Fibroblast of skin of back (primary cell): ENCODE measurements at places on chromosomes 2 and 18.

- no peak for DNase-seq
These were observed 79.1 kb downstream of the NCKAP5 start for GRCh38 chr2:133489146-133489545.

DNA sequence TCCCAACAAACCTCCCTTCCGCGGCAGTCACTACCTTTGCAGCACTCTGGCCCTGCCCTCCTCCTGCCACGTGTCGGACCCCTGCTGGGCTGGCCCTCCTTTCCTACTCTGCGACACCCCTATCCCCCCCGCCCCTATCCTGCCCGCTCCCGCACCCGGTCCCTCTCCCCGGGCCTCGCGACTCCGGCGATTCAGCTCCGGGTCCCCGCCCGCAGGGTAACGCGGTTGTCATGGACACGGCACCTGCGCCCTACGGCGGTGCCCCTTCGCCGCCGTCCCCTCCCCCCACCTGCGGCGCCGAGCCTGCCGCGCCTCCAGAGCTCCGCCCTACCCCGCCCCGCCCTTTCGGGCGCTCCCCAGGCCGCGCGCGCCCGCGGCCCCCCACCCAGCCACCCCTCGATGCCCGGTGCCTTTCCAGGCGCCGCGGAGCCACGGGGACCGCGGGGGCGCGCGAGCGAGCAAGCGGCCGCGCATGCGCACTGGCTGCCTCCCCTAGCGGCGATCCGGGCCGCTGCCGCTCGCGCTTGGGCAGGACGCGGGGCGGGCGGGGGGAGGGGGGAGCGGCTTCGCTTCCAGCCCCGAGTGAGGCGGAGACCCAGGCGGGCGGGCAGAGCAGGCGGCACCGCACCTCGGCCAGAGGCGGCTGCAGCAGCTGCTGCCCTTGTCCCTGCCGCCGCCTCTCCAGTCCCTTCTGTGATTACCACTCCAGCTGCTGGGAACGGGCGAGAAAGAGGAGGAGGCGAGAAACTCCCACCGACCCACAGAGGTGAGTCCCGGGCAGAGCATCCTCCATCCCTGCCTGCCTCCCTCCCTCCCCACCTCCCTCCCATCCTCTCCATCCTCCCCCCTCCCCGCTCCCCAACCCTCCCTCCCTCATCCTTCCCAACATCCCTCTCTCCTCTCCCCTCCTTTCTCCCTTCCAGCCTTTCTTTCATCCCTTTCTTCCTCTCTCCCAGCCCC is at the start of gene CTNNA2:
Gene CTNNA2 (plus strand): TSS at position 610 of the 960 bp plus-strand sequence.
- peak; percentile 22 for DNase-seq

- DNase-seq = peak; percentile 62
These were observed 477.5 kb downstream of the SLC4A3 start for GRCh38 chr2:220104871-220105351.

DNA sequence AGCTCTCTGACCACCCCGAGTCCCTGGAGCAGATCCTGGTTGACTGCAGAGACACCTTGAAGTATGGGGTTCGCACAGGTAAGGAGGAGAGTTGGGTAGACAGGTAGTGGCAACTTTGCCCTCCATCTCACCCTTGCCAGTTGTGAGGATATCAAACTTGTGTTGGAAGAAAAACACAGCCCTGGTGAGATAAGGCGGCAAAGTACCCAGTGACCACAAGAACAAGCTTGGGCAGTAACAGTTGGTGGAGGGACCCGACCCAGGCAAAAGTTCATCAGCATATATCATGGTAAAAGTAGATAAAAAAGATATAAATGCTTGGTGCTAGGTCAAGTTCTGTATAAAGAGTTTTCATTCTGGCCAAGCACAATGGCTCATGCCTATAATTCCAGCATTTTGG is 14.4 kb downstream of the GAD1 start:
- no peak for DNase-seq

- DNase-seq = peak; percentile 14
These were observed 75.4 kb upstream of the HNMT start for GRCh38 chr2:137888845-137889244.

- DNase-seq = no peak
These were observed 3.0 kb upstream of the CD8A start for GRCh38 chr2:86793752-86794151.

DNA sequence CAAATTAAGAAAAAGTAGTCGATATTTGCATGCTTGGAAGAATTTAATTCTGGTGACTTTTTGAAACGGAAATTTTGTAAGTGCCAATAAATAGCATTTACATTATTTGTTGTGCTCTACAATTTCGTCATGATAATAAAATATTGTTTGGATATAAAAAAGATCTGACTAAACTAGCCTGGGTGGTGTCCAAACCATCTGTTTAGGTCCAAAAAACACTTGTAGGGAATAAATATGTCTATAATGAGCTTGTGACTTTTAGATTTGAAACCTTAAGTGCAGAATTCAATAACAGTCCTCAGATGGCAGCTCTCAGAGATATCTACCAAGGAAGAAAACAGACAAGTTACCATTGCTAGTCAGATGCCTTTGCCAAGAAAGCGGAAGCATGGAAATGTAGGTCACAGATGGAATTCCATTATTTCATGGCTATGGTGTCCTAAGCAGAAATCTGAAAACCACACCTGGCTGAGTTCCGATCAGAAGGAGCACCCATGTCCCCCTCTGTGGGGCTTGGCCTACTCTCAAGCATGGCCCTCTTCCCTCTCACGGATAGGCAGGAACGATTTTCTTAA is 731.1 kb downstream of the RNF144A start:
- no peak for DNase-seq

GRCh38 chr2:100623033-100623715 is 60.4 kb downstream of the PDCL3 start:
- no peak for DNase-seq

DNA sequence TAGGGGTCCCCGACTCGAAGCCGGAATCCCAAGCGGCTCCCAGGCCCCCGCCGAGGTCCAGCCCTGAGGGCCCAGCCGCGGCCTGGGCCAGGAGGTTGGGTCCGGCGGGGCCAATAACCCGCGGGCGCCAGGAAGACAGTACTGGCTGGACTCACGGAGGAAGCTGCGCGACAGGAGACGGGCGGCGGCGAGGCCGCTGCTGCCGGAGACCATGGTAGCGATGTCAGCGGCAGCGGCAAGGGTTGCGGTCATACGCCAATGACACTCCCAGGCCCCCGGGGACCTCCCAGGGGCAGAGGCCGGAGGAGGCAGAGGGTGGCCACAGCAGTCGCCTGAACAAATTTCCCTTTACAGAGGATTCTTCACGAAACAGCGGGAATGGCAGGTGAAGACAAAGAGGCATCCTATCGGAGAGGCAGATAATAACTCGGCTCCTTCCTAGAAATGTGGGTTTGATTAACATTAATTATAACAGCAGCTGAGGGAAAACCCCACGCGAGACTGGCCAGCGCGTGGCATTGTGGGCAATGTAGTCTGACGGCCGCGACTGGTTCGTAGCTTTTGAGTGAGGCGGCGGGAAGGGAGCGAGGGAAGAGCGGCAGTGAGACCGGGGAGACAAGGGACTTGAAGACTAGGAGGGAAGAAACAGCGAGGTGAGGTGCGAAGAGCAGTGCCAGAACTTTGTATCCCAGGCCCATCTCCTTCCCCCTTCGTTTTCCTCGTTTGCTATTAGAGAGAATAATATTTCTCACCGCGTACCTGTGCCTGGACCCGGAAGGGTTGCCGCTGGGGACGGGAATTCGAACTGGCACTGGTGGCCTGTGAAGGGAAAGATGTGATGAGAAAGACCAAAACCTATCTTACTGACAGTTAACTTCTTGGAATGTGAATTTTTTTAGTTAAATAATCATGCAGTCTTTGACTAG is at the start of gene SUCLG1:
Gene SUCLG1 (minus strand): TSS at position 263 of the 926 bp plus-strand sequence. CDS start 11 bp downstream, at position 252.
- peak; percentile 89 for DNase-seq
